Tongue (tissue), 3 donors: ENCODE measurements at places on chromosomes 11 and 22. TPM values are rescaled to one million over a fixed set of nuclear protein-coding genes. Genes with fewer than 3 reads are reported as not detected.

Gene NOX4
- 2.7 TPM for total RNA-seq

Gene MMP3
- 0.10 TPM for total RNA-seq

DNA sequence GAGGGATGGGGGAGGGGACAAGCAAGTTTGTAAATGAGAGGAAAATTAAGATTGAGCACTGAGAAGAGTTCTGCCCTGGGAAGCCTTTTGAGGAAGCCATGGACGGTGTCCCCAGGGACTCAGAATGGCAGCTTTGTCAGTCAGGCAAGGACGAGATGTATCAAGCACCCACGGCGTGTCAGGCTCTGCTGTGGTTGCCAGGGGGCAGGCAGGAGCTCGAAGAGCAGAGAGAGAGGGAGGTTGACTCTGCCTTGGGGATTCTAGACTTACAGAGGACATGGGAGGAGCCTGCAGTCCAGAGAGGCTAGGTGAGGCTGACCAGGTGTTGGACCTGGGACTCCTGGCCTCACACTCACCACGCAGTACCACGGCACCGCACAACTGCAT, 29.1 kb upstream of the SYT7 start:
- DNase-seq, result no peak

DNA sequence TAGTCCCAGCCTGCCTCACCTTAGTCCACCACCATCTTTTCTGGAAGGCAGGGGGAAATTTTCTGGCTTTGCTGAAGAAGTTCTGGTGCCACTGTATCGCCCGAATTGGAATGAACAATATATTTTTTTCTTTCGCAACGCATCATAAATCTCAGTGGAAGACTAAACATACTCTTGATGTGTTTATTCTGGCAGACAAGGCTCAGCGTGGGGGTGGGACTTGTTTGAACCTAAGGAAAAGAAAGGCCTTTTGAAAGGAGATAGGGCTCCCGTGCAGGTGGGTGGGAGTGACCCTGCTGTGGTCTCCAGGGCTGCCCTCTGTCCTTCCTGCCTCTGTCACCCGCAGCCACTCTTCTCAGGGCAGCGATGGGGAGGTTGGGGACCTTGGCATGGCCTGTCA, 42.5 kb downstream of the CD82 start:
- DNase-seq, result no peak

DNA sequence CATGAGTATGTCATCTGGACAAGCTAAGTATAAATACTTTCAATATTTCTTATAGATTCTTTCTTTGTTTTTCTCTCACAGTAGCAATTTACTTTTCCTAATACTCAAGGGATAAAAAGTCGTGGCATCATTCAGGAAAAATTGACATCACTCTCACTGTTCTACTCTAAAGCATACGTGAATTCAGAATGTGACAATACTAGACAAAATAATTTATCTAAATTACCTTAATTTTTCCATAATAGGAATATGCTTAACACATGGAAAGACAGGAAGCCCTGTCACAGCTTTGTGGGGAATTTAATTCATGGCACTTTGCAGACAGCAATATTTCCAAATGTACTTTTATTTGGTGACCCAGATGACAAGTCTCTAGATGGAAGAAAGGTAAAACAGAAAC, 394.6 kb downstream of the DLG2 start:
- DNase-seq, result no peak

DNA sequence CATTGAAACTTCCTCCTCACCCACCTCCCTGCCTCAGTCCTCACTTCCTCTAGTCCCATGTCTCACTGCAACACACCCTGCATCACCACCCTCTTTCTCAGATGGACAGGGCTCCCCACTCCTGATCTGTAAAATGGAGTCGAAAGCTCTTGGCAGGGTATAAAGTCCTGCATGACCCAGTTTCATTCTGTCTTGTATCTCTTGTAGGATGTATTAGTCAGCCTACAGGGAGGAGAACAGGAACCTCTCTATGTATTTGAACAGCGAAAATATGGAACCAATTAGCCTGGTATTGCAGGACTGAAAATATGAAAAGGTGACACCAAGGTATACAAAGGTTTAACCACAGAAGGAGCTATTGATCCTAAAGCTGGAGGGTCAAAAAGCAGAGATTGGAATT, 156.9 kb upstream of the SNX19 start:
- no peak for DNase-seq
